Foreskin fibroblast (primary cell): ENCODE measurements at places on chromosomes 13 and 19.
A peak's percentile ranks its signal among the peaks of the same experiment; 100 is the strongest.

DNA sequence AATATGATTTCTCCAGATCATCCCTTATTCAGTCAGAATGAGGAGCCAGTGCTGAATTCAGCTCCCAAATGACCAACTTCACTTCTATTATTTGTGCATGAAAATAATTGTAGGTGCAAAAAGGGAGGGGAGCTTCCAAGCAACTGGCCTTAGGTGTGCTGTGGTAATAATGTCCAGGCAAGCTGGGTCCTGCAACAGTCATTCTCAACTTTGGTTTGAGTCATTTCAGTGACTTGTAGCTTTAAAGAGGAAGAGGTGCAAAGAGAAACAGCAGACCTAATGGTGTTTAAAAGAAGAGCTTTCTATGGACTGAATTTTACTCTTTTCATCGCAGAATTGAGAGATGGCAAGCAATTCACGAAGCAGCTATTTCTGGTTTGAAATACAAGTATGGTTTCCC, 29.2 kb upstream of the FGF9 start:
- no peak for DNase-seq

DNA sequence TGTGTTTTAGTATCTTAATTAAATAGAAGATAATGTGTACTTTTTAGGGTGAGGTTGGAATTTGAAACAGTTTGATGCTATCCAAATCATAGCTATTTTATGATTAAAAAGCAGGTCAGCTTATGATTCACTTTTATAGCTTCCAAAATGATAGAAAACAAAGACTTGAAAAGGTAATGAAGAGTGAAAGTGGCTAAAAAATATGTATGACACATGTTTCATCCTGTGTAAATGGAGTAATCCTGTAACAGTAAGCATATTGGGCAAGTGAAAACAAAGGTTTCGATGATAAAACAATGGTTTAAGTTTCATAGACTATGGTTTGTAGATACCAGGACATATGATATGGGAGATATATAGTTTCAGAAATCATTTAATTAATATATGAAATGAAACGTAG, 456.2 kb downstream of the PCDH20 start:
- DNase-seq: no peak

DNA sequence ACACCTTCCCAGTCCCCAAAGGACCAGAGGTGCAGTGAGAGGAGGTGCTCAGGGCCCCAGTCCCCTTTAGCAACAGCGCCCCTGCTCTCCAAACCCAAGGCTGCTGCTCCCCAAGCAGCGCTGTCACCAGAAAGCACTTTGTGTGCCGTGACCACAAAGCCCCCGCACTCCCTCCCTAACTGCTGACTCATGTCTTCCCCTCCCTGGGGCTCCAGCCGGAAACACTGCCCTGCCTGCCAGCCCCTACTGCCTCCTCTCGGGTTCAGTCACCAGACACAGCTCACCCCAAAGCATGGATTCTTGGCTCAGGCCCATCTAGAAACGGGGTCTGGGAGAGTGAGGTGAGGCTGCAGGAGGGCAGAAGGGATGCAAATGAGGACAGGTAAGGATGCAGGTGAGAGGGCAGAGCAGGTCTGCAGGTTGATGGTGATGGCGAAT, 4.9 kb upstream of the TNFSF14 start:
- peak; percentile 18 for DNase-seq

DNA sequence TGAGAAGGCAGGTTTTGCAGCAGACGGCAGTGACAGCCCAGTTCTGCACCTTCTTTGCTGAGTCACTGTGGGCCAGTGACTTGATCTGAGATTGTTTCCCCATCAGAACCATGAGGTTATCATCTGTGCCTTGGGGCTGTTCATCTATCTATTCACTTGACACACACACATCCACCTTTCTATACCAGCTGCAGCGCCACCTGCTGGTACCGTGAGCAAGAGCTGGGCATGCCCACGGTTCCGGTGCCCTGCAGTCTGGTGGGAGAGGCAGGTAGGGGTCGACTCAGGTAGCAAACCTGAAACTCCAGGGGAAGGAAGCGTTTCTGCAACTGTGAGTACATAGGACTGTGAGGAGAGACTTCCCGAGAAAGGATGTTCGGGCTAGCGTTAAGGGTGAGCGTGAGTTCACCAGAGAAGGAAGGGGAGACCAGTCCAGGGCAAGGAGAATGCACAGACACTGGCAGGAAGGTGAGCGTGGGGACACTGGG, 7.5 kb upstream of the LIN7B start:
- DNase-seq: peak; percentile 72

- no peak for DNase-seq
Observed at GRCh38 chr13:66087269-66087710, 1142.8 kb downstream of the PCDH9 start.

DNA sequence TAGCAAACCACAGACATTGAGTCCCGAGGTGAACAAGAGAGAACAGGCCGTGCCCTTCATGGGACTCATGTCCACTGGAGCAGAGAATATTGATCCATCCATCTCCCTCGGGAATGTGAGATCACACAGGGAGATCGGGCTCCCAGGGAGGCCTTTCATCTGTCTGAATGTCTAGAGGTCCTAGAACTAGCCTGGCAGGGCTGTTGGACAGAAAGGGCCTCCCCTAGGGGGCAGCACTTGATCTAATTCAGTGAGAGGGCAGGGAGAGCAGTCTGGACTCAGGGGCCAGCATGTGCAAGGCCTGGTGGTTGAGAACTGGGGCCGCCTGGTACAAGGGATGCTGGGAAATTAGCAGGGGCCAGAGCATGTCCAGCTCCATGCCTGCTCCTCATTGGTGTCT, 4.3 kb downstream of the RUVBL2 start:
- DNase-seq: peak; percentile 64

DNA sequence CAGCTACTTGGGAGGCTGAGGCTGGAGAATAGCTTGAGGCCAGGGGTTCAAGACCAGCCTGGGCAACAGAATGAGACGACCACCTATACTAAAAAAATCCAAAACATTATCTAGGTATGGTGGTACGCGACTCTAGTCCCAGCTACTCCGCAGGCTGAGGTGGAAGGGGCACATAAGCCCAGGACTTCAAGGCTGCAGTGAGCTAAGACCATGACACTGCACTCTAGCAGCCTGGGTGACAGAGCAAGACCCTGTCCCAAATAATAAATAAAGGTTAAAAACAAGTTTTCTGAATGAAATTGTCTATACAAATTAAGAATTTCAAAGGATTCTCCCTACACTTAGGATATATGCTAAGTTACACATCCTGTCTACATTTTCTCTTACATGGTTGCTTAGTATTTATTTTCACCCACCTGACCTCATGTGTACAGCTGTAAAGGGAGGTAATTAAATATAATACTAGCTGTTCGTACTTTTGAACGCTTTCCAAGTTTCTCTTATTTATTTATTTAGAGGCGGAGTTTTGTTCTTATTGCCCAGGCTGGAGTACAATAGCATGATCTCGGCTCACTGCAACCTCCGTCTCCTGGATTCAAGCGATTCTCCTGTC, 1.6 kb downstream of the SLC25A30 start:
- DNase-seq: no peak

GRCh38 chr19:18475004-18475453, 37.1 kb upstream of the ISYNA1 start:
- DNase-seq: no peak

GRCh38 chr19:19451429-19452242, 46.2 kb downstream of the GATAD2A start:
- DNase-seq: no peak

GRCh38 chr13:48925001-48925400, 50.7 kb upstream of the FNDC3A start:
- DNase-seq: no peak

GRCh38 chr13:110127986-110128511, 178.9 kb downstream of the COL4A1 start:
- DNase-seq: no peak
